B cell (primary cell): ENCODE measurements at places on chromosomes 16 and 17.

DNA sequence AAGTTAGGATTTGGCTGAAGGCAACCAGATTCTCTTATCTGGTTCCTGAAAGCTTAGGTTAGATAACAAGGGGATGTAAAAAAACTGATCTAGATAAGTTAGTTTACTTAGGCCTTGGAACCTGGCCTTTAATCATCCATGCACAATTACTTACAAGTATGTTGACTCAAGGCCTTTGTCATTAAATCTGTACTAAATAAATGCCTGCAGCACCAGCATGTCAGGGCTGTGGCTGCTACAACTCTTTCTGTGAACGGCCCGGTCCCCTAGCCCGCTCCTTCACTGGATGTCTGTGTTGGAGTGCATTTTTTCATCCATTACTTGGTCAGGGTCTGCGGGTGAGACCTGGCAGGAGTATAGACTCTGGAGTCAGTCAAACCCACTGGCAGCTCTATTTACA, 48.4 kb upstream of the ALDH3A1 start:
- H3K27ac ChIP-seq: no peak overlapping the region
- no peaks in the 10 kb centered on the region for H3K27me3 ChIP-seq
- no peaks in the 10 kb centered on the region for H3K4me1 ChIP-seq
- peaks cover 5% of the 10 kb centered on the region for H3K36me3 ChIP-seq
- no peak overlapping the region for H3K4me3 ChIP-seq
- no peak for DNase-seq

GRCh38 chr16:7689234-7689633, 356.6 kb downstream of the RBFOX1 start:
- H3K36me3 ChIP-seq: no peaks in the 10 kb centered on the region
- no peaks in the 10 kb centered on the region for H3K4me1 ChIP-seq
- H3K4me3 ChIP-seq: no peak overlapping the region
- DNase-seq: no peak
- H3K27ac ChIP-seq: no peak overlapping the region

GRCh38 chr16:82715160-82715559, 88.4 kb downstream of the CDH13 start:
- no peak overlapping the region for H3K4me3 ChIP-seq
- H3K27me3 ChIP-seq: no peaks in the 10 kb centered on the region
- no peaks in the 10 kb centered on the region for H3K4me1 ChIP-seq
- no peak overlapping the region for H3K27ac ChIP-seq

DNA sequence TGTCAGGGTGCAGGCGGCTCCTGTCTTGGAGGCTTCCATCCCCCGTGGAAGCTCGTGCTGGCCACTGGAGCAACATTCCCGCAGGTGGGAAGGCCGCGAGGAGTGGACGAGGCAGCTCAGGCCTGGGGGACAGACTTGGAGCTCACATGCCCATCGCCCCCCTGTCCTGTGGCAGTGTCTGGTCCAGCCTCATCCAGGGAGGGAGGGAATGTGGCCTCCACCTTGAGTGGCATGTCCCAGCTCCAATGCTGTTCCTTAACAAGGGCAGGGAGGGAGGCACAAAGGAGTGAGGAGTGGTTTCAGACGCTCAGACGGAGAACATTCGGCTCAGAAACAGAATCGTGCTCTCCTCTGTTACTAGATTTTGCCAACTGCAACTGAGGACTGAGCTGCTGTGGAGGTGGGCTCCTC, 159.4 kb upstream of the CHMP6 start:
- peak overlapping the region; percentile 73 for H3K4me3 ChIP-seq
- DNase-seq: no peak
- H3K4me1 ChIP-seq: peaks cover 23% of the 10 kb centered on the region
- no peaks in the 10 kb centered on the region for H3K27me3 ChIP-seq
- no peaks in the 10 kb centered on the region for H3K36me3 ChIP-seq
